Mammary epithelial cell (primary cell): ENCODE measurements at places on chromosomes 7 and 10.
A peak's percentile ranks its signal among the peaks of the same experiment; 100 is the strongest.

DNA sequence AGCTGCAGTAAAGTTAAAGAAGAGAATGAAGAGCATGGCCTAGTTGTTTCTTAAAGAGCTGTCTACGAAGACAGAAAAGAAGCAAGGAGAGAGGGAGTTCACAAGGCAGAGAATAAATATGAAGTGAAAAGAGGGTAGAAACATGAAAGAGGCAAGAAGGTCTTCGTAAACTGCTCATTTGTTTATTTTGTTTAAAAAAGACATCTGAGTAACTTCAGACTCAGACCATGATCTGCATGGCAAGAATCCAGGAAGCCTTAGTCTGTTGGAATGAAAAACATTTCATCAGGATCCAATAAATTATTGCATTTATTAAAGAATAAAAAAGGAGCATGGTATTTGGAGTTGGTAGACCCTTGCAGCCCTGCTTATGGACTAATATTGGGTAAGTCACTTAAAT is 151.1 kb downstream of the SEM1 start:
- DNase-seq = no peak

DNA sequence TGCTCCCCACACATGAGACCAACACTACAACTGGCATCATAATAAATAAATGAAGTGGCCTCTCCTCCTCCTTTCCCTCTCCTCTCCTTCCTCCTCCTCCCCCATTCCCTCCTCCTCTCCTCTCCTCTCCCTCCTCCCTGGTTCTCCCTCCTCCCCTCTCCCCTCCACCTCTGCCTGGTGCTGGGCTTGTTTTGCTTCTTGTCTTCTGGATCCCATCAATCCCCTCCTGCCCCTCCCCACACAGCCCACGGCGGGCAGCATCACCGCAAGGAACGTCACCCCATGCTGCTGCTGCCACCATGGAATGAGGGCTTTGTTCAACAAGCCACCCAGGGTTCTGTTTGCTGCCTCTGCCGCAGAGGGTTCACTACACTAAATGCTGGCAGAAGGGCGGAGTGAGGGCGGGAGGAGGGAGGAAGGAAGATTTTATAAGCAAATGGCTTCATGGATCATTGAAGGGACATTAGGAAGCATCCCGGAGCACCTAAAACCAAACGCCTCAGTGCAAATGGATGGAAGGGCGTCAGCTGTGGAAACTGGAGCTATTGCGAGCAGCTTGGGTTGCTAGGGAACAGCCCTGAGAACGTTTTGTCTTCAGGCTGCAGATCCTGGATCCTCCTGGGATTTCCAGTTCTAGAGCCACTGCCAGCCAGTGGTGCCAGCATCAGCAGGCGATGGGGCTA is 379.7 kb upstream of the ZMIZ1 start:
- no peak for DNase-seq

GRCh38 chr10:51171946-51172345 is 97.7 kb downstream of the PRKG1 start:
- peak; percentile 2 for DNase-seq

DNA sequence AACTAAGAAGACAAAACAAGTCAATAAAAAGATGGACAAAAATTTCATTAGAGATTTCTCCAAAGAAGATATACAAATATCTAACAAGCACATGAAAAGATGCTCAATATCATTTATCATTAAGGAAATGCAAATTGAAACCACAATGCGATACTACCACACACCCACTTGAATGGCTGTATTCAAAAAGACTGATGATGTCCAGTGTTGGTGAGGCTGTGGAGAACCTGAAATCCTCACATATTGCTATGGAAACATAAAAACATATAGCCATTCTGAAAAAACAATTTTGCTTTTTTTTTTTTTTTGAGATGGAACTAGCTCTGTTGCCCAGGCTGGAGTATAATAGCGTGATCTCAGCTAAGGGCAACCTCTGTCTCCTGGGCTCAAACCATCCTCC is 124.1 kb upstream of the LAMB4 start:
- no peak for DNase-seq

- DNase-seq = no peak
Observed at GRCh38 chr7:126370038-126370668, 882.6 kb downstream of the GRM8 start.

DNA sequence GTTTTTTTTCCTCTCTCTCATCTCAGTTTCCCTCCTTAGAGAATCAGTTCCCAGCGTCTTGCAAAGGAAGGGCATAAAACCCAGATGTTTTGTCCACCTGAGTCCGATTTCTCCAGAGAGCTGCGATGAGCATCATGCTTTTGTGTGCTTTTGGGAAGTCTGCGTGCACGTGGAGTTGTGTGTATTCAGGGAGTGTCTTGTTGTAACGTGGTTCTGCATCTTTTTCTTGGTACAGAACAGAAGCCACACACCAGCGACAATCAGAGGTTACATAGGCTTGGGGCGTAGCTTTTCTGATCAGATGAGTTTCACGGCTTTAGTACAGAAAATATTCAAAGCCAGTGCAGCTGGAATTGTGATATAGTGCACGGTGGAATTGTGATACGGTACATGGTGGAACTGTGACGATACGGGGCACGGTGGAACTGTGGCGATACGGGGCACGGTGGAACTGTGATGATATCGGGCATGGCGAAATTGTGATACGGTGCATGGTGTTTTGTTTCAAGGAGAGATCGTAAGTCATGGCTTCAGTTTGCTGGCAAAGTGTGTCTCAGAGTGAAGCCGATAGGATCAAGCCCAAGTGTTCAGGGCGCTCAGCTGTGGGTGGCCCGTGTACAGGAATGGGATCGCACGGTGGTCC is 32.8 kb downstream of the FOXK1 start:
- DNase-seq = no peak

- DNase-seq = no peak
Observed at GRCh38 chr10:69048103-69048502, 39.8 kb upstream of the SRGN start.

GRCh38 chr10:88731296-88731695 is 25.2 kb downstream of the LIPK start:
- no peak for DNase-seq

GRCh38 chr7:116951366-116952292 is 1.7 kb upstream of the ST7 start:
- DNase-seq = no peak

DNA sequence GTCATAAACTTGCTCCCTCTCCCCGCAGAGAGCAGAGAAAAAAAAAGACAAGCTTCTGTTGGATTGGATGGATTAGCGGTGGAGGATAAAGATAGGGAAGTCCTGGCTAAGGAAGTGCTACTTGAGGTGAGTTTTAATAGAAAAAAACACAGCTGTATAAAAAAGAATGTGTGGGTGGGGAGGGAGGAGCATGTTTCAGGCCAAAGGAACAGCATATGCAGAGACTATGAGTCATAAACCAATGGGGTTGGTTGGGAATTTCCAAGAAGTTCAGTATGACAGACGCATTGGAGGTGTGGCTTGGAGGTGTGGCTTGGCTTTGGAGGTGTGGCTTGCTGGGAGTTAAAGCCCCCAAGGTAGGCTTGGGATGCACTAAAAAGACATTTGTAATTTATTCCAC is 103.0 kb upstream of the LSM8 start:
- peak; percentile 96 for DNase-seq
